ENCODE measurements at places on chromosomes 3 and 15.
A peak's percentile ranks its signal among the peaks of the same experiment; 100 is the strongest.

GRCh38 chr15:50993598-50993997, 85.1 kb downstream of the AP4E1 start:
- no peak for DNase-seq

- DNase-seq, result no peak
Observed at GRCh38 chr15:74817370-74817737, 4.7 kb downstream of the LMAN1L start.

- no peak for DNase-seq
Observed at GRCh38 chr3:191372122-191372521, 41.8 kb upstream of the UTS2B start.

GRCh38 chr3:123884203-123884831, at the start of gene MYLK:
Gene MYLK (minus strand): TSS chr3:123884332. CDS start chr3:123793841, 90,491 bp downstream.
- peak; percentile 18 for DNase-seq

DNA sequence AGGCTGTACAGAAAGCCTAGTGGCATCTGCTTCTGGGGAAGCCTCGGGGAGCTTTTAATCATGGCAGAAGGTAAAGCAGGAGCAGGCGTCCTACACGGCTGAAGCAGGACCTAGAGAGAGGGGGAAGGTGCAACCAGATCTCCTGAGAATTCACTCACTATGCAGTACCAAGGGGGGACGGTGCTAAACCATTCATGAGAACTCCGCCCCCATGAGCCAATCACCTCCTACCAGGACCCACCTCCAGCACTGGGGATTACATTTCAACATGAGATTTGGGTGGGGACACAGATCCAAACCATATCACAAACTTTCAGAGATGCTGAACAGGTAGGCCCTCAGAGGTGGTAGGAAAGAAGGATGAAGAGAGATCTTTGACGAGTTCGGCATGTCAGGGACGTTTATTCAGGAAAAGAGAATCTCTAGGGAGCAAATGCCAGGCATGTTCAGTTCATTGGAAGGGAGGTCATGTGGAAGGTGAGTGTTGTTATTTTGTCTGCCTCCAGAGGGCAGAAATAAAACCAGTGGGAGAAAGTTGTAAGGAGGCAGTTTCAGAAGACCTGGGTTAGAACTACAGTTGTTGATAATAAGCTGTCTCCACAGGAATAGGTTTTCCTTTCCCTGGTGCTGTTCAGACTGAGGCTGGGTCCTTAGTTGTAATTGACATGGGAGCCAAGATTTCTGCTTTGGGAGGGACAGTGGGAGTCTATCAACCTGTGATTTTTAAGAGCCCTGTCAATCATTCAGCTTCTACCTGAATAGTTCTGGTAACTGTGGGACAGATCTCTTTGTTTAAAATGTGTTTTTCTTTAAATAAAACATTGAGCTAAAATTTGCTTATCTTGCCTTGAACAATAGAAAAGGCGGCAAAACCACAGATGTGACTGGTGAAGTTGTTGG, 4.3 kb upstream of the FNDC3B start:
- no peak for DNase-seq

Data from stimulated activated CD4-positive, alpha-beta T cell treated with anti-CD3 and anti-CD28 coated beads, Interleukin-2, amount 100 ng/mL, for 48 hours (primary cell).